ENCODE measurements at places on chromosomes 13 and 19.

- no peak for DNase-seq
Measured at GRCh38 chr13:50513300-50513877, 330.1 kb downstream of the DLEU7 start.

DNA sequence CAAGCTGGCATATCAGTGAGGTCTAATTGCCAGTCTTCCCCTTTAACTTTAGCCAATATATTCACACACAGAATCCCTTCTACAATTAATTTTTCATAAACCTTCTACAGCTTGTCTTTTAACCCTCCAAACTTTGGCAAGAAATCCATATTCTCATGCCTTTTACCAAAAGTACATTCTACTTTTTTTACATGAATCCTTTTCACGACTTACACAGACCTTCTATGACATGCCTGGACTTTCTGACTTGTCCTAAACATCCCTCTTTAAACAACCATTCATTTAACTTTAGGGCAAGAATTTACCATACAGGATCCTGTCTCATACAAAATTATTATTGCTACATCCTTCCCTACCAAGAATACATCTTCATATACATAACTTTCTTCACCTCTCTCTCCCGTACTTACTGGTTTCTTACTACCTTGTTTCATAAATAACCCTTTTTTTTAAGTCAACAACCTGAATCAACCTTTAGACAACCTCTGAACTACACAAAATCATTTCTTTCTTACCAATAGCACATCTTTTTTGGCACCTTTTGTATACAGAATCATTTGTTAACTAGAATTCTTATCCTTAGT, 23.5 kb downstream of the ZNF544 start:
- no peak for DNase-seq

GRCh38 chr19:24098359-24098758, 11.4 kb downstream of the ZNF254 start:
- no peak for DNase-seq

DNA sequence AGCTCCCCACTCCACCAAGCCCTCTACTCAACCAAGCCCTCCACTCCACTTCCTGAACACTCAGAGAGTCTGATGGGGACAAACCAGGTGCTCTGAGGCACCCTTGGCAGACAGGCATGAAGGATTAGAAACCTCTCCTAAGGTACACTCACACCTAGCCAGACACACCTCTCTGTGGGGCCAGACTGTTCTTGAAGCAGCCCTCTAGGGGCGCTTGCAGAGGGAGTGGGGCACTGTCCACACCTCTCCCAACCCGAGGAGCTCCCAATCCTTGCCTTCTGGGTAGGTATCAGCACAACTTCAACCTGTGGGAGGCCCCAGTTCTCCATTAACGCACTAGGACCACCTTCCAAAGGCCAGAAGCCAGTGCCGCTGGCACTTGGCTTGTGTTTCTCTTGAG, 108.7 kb upstream of the VSTM2B start:
- no peak for DNase-seq

DNA sequence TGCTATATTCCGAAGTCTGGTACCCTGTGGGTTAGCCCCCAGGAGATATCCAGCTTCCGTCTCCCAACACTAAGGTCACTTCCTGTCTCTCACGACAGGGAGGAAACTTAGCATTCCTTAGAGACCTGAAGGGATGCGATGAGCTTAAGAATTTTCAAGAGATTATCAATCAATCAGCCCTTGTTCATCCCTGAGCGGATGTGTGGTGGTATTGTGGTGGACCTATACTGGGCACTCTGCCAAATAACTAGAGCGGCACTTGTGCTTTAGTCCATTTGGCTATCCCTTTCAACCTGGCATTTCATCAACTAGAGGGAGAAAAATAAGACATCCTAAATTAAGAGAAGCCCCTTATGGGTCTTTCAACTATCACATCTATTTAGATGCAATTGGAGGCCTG, 30.9 kb upstream of the ZNF562 start:
- DNase-seq = no peak

DNA sequence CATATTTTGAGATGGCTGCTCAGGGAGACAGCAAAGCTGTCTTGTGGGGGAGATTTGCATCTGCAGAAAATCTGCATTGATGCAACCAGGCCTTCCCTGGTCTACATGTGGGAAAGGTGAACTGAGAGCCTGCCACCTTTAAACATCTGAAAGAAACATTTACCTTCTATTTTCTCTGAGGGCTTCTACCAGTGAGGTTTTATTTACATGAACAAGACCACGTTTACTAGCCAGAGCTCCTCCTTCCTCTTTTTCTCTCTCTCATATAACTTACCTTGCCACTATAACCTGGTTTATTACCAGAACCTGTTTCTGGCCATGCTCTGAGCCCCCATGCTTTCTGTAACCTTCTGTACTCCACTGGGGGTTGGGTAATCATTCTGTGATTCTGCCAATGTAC, 14.4 kb upstream of the RUBCNL start:
- no peak for DNase-seq

DNA sequence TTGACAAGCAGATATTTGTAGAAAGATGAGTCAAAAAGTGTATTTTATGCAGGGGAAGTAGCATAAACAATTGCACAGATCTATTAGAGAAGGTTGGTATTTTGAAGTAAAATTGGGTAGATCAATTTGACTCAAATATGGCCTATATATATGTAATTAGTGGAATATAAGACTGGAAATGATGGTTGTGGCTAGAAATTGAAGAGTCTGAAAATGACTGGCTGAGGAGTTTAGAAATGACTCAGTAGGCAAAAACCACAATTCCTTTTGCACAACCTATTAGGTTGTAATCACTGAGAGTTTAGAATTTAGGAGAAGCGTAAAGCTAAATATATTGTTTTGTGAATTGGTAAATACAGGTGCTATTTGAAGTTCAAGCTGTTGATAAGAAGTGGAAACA, 622.6 kb upstream of the PCDH20 start:
- DNase-seq = no peak

- peak; percentile 30 for DNase-seq
Measured at GRCh38 chr19:51327066-51328001, 14.6 kb downstream of the VSIG10L start.

DNA sequence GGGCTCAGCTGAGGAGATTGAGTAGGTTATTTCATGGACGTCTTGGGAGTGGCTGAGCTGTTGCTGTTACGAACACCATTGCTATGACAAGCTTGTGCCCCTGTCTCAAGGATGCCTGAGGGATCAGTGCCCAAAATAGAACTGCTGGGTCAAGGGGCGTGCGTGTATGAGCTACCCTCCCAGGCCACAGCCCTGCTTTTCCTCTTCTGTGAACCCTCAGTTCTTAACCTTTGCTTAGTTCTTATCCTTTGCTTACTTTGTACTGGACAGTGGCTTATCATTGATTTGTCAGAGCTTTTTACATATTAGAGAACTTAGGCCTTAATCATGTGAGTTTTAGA, 9.0 kb downstream of the ARHGAP45 start:
- DNase-seq = no peak

GRCh38 chr19:10269333-10270179, 1.4 kb upstream of the ICAM1 start:
- DNase-seq = no peak

DNA sequence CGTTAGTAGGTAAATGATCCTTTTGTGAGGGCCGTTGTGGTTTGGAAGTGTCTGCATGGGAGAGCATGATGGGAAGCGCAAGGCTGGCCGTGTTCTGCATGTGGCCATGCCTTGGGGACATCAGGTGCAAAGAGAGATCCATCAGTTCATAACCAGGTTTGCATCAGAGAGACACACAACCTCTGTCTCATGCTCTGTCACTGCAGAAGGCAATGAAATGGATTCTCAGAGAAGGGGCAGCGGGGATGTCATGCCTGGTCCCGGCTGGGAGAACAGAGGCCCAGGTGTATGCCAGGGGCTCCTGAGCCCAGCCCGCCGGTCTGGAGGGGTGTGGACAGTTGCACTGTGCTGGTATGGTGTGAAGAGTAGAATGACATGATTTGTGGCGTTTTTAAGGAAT, 60.2 kb downstream of the GGACT start:
- no peak for DNase-seq

GRCh38 chr13:58324161-58324560, 692.6 kb downstream of the PCDH17 start:
- no peak for DNase-seq

DNA sequence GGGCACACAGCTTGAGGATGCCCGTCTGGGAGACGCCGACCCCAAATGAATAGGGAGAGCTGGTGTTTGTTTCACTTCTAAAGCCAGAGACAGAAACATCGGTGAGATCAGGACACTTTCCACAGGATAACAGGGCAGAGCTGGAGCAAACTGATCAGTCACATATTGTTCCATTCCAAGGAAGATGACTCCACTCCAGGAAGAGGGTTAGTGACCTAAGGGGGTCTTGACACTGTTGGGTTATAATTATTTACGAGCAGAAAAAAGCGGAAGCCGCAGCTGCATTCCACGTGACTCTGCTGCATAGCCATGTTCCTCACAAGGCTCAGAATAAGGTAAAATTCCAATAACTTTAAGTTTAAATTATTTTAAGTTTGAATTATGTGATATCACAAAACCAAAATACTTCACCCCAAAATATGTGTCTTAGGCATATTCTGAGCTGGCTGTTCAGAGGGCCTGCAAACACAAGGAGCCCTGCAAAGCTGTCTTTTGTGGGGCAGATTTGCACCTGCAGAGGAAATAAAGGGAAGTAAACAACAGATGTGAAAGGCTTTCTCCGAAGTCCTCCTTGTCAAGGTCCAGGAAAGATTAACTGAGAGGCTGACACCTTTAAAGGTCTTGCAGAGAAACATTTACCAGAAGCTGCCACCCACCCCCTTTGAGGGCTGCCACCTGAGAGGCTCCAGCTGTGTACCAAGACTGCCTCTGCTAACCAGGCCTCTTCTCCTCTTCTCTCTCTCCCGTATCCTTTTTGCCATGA, 819.2 kb downstream of the UQCRFS1 start:
- DNase-seq = peak; percentile 69

DNA sequence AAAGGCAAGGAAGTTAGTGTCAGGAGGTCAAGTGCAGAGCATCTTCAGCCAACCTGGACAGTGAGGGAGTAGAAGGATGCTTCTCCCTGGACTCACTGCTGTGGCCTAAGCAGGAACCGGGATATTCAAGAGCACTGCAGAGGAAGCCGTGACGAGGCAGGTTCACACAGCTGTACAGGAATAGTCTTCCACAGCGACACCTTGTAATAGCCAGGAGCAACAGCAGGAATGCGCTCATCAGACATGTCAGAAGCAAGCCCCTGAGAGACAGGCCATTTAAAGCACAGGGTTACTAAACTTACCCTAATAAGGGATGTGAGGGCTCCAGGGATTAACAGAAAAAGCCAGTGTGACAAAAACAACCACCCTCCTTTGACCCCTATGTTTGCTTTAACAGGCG, 3.5 kb upstream of the MED26 start:
- no peak for DNase-seq

DNA sequence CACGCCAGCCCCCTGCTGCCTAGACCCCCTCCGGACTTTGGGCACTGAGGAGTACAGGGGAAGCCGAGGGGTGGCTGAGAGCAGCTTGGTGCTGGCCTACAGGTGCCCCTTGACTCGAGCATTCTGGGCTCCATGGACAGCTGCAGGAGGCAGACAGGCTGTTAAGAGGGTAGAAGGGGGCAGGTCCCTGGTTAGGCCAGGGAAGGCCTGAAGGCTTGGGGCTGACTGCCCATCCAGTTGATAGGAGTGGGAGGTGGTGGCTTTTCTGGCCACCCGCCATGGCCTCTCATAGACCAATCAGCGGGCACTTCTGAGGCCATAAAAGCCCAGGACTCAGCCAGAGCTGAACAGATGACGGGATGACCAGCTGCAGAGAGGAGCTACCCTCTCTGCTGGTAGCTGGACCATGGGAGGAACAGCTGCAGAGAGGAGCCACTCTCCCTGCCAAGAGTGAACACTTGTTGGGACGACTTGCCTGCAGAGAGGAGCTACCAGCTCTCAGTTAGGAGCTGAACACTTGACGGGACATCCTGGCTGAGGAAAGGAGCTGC, 10.7 kb upstream of the SUPT20H start:
- DNase-seq = no peak

DNA sequence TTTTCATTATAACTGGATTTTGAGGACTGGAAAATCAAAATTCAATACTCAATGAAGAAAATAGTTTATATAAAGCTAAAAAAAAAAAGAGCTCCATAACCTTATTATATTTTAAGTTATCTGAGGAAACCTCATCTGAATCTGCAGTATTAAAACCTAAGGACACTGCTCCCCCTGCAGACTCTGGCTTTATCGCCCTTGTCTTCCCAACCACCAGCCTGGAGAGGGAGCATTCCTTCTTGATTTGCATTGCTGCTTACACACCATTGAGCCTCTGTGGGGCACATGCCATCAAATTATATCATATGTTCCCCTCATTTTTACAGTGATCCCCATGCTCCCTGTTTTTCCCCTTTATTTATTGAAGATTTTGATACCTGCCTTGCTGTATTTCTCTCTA, 871.4 kb upstream of the GPC6 start:
- DNase-seq = no peak

- DNase-seq = no peak
Measured at GRCh38 chr19:1117654-1118053, 13.9 kb downstream of the GPX4 start.

GRCh38 chr19:38917921-38918491, 6.0 kb upstream of the CCER2 start:
- DNase-seq = no peak

DNA sequence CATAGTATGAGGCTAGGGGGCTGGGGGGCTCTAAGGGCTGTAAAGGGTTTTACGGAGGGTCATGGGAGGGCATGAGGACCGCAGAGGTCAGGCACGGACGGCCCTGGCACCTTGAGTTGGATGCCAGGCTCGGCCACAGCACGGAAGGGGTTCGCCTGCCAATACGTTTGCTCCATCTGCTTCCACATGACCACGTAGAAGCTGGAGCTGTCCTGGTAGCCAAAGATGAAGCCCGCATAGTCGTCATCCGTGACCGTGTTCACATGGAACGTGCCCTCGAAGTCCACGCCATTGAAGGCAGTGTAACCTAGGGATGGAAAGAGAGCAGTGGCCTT, 6.4 kb downstream of the COMP start:
- no peak for DNase-seq

- no peak for DNase-seq
Measured at GRCh38 chr19:58380037-58380661, 681 bp downstream of the ZNF837 start.

DNA sequence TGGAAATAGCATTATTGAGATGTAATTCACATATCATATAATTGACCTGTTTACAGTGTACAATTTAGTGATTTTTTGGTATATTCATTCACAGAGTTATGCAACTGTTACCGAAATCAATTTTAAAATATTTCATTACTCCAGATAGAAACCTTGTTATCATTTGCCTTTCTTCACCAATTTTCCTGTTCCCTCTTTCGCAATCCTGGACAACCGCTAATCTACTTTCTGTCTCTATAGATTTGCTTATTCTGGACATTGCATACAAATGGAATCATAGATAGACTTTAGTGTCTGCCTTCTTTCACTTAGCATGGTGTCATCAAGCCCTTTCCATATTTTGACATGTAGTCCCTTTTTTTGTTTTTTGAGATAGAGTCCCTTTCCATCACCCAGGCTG, 19.2 kb downstream of the MAB21L1 start:
- no peak for DNase-seq

DNA sequence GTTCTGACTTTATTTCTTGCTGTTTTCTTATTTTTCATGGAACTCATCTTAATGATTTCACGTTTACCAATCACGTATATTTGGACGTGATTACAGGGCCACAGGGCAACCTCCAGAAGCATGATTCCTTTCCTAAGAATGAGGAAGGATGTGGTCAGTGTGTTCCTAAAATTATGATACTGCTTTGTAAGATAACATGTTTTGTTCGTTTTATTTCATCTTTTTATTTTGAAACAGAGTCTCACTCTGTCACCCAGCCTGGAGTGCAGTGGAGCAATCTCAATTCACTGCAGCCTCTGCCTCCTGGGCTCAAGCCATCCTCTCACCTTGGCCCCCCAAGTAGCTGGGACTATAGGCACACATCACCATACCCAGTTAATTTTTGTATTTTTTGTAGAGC, 24.8 kb upstream of the LAIR1 start:
- no peak for DNase-seq
